Psoas muscle (tissue), 8 donors: ENCODE measurements at places on chromosomes 6 and 20.

DNA sequence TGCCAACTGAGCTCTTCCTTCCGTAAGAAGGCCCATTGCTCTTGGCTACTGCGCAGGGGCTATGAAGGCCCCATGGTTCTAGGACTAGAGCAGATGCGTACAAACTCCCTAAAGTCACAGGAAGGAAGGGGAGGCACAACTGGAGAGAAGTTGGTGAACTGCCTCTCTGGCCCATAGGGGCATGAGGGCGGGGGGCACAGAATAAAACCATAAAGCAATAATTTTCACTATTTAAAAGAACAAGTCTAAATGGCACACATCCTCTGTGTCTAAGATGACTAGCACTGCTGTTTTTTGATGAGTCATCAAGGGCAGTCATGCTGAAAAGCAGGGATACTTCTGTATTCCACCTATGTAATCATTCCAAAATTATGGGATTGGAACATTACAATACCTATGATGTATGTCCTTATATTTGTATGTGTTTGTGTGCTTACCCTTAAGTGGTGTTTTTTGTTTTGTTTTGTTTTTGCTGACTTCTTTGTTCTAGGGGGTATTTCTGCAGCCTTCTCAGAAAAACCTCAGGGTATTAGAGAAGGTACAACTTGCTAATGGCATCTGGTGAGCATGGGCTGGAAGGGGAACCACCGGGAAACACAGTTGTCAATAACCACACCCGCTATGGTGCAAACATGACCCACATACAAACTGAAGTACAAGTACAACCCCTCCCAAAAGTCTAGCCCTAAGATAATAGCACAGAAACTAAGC, 36.9 kb downstream of the B4GALT5 start:
- DNase-seq = no peak

- no peak for DNase-seq
Measured at GRCh38 chr6:107977283-107977682, 19.3 kb upstream of the SEC63 start.

DNA sequence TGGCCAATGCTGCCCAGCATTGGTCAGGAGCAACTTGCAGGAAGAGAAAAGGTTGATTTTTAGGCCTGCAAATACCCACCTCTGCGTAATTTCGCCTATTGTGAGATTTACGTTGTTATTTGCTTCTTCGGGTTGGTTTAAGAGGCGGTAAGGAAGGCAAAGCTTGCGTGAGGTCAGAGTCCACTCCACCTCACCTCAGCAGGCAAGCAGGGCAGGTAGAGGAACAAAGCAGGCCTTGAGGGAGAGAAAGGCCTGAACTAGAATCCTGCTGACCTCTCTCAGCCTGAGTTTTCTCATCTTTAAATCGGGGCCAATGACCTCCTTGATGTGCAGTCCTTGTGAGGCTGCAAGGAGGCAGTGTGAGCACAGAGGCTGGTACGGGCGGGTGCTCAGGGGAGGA, 239.1 kb downstream of the CDC5L start:
- no peak for DNase-seq

- DNase-seq = no peak
Measured at GRCh38 chr20:53168491-53168890, 196.3 kb downstream of the TSHZ2 start.

- peak; percentile 23 for DNase-seq
Measured at GRCh38 chr6:73704260-73704659, 8.3 kb downstream of the CD109 start.
